ENCODE measurements at places on chromosomes 5 and 9. TPM values are rescaled to one million over a fixed set of nuclear protein-coding genes. Genes with fewer than 3 reads are reported as not detected.

The PAEP gene
- 0.41 TPM for total RNA-seq

The GTF2H2C gene
- 36.7 TPM for total RNA-seq

The DRD1 gene
- 0.15 TPM for total RNA-seq

The MAMDC4 gene
- 3.1 TPM for total RNA-seq

The SPINK4 gene
- total RNA-seq, result not detected

The TNC gene
- 0.59 TPM for total RNA-seq

The OTULINL gene
- total RNA-seq, result 15.9 TPM

The FAM221B gene
- total RNA-seq, result not detected

The EPB41L4B gene
- total RNA-seq, result 21.3 TPM

The DNAI1 gene
- total RNA-seq, result 0.65 TPM

The PIP5K1B gene
- total RNA-seq, result not detected

The SPIN1 gene
- 37.8 TPM for total RNA-seq

The CARD6 gene
- total RNA-seq, result 3.2 TPM

The RNF180 gene
- 0.32 TPM for total RNA-seq

The SNCAIP gene
- total RNA-seq, result not detected

The DND1 gene
- total RNA-seq, result 0.64 TPM

The GRXCR2 gene
- not detected for total RNA-seq

The SPINK5 gene
- not detected for total RNA-seq

The GALNT12 gene
- total RNA-seq, result 4.3 TPM

The GPR151 gene
- not detected for total RNA-seq

The ADAMTSL1 gene
- total RNA-seq, result 0.07 TPM

The HTR1A gene
- not detected for total RNA-seq

The HCN1 gene
- total RNA-seq, result not detected

The SLC23A1 gene
- 1.9 TPM for total RNA-seq

The GNAQ gene
- 11.8 TPM for total RNA-seq

The FAM78A gene
- total RNA-seq, result 0.26 TPM

The PPIC gene
- total RNA-seq, result 16.5 TPM

The SPATA31A3 gene
- not detected for total RNA-seq

The CD14 gene
- 3.0 TPM for total RNA-seq

The IL13 gene
- total RNA-seq, result not detected

The TMEM215 gene
- total RNA-seq, result 0.03 TPM

The FBN2 gene
- total RNA-seq, result 12.1 TPM

The PLPP7 gene
- not detected for total RNA-seq

The C5orf58 gene
- not detected for total RNA-seq
